ENCODE measurements at places on chromosomes 3 and 15. TPM values are rescaled to one million over a fixed set of nuclear protein-coding genes. Genes with fewer than 3 reads are reported as not detected.

The HIGD2B gene
- total RNA-seq: not detected

- DNase-seq: no peak
These were observed at the start of gene HCN4 for GRCh38 chr15:73368301-73369136. HCN4 (minus strand) TSS chr15:73368958; CDS start chr15:73368270, 688 bp downstream.

The LTF gene
- 0.91 TPM for total RNA-seq

The CACNA1D gene
- 2.4 TPM for total RNA-seq

The TMEM207 gene
- not detected for total RNA-seq

- DNase-seq: no peak
These were observed 36.9 kb downstream of the RFTN1 start for GRCh38 chr3:16476636-16477035.

DNA sequence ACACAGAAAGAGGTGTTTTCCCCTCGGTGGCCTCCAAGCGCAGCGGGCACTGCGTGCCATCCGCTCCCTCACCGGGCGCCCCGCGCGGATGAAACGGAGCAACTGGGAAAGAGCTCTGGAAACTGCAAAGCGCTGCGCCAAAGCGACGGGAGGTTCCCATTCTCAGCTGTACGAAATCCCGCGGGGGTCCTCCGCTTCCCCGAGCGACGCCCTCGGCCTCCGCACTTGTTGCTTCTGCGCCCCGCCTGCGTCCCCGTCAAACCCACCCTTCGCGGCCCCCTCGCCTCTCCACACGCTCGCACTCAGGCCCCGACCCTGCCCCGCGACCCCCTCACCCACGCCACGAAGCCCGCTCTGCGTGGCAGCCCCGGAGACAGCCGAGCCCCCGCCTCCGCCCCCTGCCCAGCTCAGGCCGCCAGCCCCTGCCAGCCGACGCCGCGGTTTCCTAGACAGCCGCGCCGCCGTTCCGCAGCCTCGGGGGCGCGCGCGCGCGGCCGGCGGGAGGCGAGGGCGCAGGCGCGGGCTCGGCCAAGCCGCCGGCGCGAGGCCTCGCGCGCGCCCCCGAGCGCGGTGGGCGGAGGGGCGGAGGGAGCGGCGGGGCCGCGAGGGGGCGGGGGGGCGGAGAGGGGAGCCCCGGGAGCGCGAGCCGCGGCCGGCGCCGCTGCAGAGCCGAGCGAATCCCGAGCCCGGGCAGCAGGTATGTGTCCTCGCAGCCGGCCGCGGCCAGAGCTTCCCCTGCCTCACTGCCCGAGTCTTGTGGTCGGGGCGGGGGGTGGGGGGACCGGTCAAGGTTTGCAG, at the start of gene TMEM266:
Gene TMEM266, plus strand, starts transcription at position 666 of the 798 bp plus-strand sequence. CDS start 74,279 bp downstream, outside the sequence.
- DNase-seq: peak; percentile 87

DNA sequence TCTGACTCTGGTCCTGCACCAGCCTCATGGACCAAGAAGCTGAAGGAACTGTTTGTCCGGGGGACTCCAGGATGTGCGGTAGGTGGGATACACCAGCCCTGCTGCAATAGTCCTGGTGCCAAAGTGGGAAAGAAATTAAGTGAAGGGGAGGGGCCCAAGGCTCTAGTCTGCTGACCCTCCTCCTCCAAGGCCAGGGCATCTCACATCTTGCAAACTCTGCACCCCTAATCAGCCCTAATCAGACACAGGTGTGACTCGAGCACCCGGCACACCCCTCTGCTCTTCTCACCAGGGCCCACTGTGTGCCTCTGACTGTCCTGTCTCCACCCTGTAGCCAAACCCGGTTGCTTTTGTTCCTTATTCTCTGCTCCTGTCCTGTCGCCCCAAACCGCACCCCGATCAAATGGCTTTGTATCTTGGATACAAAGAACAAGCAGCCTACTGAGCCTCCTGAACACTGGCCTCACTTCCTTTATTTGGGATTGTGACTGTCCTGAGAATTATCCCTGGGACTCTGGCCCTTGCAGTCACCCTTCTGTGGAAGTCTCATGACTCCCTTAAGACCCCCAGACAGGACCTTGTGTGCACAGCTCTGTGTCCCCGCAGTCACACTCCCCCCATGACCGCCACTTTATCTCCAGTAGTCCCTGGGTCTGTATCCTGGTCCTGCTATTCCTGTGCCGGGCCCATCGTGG, 26.7 kb upstream of the SLC41A3 start:
- no peak for DNase-seq

GRCh38 chr15:78004222-78004727, 73.2 kb downstream of the TBC1D2B start:
- no peak for DNase-seq

GRCh38 chr3:71991046-71991445, 206.1 kb upstream of the PROK2 start:
- DNase-seq: no peak

The ALDH1L1 gene
- 6.6 TPM for total RNA-seq

The SLC49A4 gene
- total RNA-seq: 38.8 TPM

DNA sequence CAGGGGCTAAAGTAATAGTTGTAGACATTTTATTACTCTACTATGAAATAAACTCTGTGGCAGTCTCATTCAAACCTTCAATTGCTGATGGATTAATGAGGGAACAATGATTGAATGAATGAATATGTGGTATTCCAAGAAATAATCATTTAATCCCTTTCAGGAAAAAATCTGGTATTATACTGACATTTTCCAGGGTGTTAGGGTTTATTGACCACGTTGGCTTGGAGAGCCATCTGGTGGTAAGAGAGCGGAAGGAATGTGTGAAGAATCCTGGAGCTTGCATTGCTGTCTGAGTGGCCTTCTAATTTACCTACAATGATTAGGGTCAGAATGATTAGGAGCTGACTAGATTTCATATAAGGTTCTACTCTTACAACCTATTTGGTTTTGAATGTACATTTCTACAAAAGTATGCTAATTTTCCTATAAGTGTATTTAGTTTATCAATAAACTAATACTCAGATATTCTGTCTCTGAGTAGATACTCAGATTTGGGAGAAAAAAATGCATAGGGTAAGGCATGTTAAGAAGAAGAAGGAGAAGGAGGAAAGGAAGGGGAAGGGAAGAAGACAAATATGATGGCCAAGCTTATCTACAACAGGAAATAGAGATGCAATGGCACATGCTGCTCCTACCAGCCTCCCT, 249.9 kb downstream of the ROBO1 start:
- no peak for DNase-seq

The THRB gene
- total RNA-seq: 25.8 TPM

DNA sequence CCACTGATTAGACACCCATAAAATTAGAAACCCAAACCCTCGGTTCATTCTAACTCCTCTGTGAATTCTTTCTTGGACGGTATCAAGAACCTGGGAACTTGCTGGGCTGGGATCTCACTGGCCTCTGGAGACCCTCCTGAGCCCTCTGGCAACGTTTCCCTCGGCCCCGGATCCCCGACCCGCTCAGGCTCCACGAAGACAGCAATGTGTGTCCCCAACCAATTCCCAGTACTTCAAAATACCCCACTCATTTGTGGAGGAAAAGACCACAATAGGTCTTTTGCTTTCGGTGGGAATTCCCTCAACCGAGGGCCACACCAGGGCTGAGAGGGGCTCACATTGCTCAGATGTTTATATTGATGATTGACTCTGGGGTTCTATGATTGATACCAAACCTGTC, 117.9 kb upstream of the PRR20G start:
- DNase-seq: peak; percentile 65

The MEX3B gene
- 0.13 TPM for total RNA-seq

The EPHB3 gene
- total RNA-seq: 120 TPM

GRCh38 chr3:53489386-53489785, 5.0 kb upstream of the CACNA1D start:
- DNase-seq: no peak

GRCh38 chr15:53226559-53226958, 436.4 kb upstream of the ONECUT1 start:
- no peak for DNase-seq

The GOLGA6B gene
- not detected for total RNA-seq

GRCh38 chr3:130345487-130346079, at the start of gene COL6A5:
COL6A5 (plus strand) TSS chr3:130345672; CDS start chr3:130373639, 27,967 bp downstream.
- DNase-seq: no peak

The P2RY12 gene
- 0.46 TPM for total RNA-seq

DNA sequence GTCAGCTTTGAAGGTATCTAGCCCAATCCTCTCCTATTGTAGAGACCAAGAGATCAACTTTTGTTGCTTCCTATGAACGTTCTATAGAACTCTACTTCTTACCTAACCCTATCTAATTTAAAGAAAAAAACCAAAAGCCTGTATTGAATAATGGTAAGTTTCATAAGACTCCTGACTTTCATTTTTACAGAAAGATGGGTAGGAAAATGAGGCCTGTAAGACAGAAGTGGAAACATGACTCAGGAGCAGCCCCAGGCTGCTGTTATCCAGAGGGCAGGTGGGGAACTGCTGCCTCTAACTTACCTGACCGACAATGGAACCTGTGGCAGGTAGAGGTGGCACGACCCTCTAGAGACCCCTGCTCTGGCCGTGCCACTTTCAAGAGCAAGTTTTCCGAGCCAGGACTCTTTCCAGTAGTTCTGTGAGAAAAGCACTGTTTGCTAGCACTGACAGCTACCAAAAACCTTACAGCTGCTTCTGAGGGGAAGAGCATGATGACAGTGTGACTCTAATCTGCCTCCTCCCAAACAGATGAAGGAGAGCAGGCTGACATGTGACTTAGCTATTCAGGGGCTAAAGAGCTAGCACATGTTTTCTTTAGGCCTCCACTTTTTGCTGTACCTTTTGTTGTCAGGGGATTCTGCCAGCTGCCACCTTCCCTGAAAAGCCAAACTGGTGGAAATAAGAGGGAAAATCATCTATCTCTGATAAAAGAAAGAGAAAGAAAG, 17.5 kb downstream of the POPDC2 start:
- no peak for DNase-seq

- no peak for DNase-seq
These were observed 259.9 kb downstream of the PLCL2 start for GRCh38 chr3:17144665-17144993.

DNA sequence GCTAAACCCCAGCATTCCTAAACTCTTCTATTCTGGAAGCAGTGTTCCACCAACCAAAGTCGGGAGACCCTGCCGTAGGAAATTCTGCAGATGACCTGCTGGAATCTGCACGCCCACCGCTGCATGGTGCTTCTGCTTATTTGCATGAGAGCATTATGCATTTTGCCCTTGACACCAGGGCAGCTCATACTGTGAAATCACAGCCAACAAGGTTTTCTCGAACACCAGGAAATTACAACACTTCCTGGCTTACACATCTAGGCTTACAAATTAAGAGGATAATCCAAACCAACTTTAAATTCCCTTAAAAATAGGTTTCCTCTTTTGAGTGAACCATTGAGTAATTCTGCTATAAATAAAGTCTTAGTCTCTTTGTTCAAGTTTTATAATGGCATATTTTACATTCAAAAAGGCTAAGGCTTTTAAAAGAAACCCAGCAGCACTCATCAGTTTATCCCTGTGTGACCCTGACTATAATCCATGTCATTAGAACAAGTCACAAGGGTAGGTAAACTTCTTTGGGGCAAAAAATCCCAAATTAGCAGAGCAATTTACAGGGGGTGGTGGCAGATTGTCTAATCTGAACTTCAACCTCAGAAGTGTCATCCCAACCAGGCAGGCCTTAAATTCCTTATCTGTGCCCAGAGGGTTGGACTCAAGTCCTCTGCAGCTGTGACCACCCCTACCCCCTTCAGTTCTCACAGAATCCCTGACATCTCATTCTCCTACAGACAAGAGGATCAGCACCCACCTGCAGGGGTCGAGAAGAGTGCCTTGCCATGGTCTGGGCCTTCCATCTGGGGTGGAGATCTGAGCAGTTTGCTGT, 33.5 kb upstream of the RBP1 start:
- DNase-seq: no peak

The OSBPL10 gene
- 32.5 TPM for total RNA-seq

DNA sequence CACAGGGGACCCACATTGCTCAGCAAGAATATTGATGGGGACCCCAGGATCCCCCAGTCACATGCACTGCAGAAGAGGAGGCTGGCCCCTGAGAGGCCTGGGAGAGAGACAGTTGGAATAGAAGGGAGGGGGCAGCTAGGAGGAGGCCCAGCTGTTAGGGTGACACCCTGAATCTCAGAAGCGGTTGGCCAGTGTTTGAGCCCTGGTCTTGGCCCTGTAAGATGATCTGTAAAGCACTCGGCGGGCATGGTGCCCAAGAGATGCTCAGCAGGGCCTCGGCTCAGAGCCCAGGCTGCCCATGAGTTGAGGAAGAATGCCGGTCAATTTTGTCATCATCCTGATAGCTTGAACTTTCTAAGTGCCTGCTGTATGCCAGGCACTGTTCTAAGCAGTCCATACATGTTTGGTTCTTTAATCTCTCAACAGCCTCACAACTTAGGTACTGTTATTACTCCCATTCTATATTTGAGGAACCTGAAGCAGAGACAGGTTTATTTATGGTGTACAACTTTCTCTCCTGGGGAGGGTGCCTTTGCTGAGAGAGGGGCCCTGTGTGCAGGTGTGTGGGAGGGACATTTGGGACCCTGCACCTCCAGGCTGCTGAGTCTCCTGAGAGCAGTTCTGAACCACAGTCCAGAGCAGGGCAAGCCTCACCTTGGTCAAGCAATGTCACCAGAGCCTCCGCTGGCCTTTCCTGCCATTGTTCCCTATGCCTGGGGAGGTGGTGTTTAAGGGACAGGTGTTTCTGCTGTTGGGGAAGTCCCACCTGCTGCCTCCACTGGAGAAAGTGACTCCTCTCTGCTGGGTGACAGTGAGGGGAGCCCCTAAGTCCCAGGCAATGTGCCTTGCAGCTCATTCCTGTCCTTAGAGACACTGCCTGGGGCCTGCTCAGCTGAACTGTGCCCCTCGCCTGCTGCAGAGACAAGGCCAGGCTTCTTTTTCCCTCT, 26.0 kb downstream of the SLC6A6 start:
- no peak for DNase-seq

The GRAMD2A gene
- 5.5 TPM for total RNA-seq

DNA sequence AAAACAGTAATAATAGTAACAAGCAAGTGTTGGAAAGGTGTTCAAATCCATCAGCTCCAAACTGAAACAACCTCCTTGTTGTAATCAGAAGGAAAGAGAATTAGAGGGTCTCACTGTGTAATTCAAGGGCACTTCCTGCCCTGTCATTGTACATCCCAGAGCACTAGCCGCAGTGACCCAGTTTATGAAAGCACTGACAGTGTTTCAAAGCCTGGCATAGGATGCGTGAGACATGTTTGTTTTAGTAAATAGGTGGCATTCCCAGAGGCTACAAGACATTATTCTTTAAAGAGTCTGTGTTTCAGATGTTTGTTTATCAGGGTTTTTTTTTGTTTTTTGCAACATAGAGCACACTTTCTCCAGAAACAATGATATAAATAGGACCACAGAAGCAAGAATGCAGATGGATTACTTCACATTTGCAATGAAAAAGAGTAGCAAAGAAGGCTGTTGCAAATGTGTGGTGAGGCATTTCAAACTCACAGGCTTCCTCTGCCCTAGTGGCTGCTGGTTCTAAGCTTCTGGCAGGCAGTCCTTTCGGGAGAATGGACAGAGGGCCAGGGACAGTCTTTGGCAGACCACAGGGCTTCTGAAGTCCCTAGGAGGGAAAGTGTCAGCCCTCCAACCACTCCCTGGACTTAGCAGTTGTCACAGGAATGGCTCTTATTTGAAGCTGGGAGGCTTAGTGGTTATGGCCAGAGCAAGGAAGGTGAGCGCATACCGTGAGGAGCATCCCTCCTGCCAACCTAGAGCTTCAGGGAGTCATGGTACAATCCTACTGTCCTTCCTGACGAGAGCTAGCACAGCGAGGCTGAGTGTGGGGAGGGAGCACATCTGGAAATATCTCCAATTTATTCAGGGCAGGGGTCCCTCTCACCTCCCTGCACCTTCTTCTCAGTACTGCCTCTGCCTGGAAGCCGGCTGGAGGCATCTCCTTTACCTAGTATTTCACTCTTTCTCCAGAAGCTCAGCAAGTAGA, 31.4 kb upstream of the TIPARP start:
- no peak for DNase-seq

Data from lower leg skin (tissue), 4 donors.